ENCODE measurements at places on chromosomes 7 and 10.

DNA sequence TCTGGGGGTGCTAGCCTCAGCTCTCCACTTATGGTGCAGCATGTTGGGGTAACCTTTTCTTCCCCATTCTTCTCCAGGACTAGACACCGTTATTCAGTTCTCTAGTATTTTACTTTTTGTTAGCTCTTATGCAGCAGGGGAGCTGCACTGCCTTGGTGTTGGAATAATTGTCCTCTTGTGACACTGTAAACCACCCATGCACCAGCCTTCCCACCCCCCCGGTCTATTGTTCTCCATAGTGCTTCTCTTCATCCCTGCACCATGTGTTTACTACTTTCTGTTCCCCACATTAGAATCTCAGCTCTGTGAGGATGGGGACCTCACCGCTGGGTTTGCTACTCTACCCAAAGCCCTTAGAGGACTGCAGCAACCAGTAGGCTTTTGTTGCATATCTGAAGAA lies 230.7 kb downstream of the RPS24 start:
- no peak for DNase-seq

- no peak for DNase-seq
Measured at GRCh38 chr10:58269782-58270290, 874 bp downstream of the CISD1 start.

DNA sequence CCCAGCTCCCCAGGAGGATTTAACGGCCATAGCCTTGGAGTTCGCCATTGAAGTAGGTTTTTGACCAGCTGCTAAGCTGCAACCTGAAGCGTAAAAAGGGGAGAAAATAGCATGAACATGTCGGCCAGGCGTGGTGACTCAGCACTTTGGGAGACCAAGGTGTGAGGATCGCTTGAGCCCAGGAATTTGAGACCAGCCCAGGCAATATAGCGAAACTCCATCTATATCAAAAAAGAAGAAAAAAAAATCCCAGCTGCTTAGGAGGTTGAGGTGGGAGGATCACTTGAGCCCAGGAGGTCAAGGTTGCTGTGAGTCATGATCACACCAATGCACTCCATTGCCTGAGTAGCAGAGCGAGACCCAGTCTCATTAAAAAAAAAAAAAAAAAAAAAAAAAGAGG lies 32.2 kb upstream of the MCU start:
- no peak for DNase-seq

DNA sequence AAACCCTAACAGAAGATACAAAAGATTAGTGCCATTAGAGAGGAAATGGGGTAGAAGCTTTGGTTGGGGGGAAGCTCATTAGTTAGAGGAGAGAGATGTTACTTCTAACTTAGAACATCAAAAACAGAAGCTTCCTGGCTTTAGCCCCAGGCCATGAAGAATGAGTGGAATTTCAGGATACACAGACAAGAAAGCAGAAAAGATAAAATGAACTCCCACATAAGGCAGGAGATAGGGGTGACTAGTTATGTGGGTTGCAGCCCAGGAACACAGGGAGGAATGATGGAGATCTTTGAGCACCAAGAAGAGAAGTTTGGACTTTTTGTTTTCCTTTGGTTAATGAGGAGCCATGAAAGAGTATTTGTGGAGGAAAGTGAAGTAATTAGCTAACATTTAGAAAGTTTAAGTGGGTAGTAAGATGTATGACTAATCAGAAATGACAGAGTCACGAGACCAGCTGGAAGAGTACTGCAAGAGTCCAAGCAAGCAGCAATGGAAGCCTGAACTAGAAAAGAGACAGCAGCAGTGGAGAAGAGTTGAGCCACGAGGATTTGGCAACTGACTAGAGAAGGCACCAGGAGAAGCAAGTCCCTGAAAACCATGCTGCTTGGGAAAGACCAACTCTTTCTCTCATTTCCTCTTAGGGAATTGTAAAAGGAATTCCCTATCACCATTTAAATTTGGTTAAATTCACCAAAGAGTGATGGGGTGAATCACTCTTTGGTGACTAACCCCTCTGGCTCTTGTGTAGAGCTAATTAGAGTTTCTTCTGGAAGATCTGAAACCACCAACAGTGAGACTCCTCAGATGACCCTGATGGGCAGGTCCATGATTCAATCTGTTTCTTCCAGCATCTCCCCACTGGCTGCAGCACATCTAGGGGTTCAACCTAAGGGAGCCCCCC lies 131.9 kb downstream of the KCNMA1 start:
- DNase-seq = peak; percentile 76

- no peak for DNase-seq
Measured at GRCh38 chr10:132762267-132762666, 23.7 kb downstream of the NKX6-2 start.

- no peak for DNase-seq
Measured at GRCh38 chr7:66696774-66697191, 43.8 kb upstream of the RABGEF1 start.

DNA sequence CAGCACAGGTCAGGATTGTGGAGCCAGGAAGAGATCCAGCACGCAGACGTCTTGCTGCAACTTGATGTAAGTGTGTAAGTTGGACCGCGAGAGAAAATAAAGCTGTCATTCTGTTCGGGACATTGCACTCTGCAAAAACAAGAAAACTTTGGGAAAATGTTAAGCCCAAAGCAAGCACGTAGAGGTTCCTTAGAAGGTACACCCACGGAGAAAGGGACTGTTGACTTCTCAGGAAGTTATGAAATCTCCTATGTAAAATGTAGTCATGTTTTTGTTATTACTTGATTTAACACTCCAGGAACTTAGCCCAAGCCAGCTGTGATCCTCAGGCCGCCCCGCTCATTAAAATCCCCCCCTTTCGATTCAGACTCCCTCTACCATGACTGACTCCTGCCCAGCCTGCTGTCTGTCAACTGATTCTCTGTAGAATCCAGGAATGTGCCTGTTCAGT lies 196.1 kb upstream of the TCF7L2 start:
- no peak for DNase-seq

DNA sequence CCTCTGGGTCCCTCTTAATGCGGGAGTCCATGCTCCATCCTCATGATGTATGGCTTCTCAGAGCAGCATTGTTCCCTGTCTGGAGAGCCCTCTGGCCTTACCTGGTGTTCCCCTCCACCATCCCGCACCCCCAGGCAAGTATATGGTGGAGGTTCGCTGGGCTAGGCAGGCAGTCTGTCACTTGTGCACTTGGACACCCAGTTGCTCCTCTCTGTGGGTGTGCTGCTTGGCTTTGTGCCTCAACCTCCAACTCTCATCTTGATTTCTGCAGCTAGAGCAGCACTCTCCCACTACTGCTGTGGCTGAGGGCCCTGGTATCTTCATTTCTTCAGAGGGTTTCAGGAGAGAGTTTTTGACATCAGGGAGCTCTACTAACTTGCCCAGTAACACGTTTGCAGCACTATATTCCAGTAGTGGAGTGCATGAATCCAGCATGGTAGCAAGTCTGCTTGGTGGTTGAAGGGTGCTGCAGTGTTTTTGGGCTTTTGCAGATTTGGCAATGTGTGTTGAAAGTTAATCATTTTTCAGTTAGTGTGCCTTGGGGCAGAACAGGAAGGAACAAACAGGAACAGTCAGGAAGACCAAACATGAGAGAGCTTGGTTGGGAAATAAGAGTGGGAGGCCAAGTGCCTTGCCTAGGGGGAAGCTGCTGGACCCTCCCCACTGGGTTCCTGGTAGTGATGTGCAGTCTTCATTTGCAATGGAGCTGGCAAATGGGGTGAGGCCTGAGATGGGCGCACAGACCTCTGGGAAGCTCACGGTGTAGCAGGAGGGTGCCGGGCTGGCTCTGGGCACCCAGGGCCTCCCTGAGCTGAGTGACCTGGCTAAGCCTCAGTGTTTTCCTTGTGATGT lies 37.4 kb downstream of the TSPAN14 start:
- DNase-seq = no peak

- no peak for DNase-seq
Measured at GRCh38 chr7:45594745-45595535, 20.8 kb downstream of the ADCY1 start.

DNA sequence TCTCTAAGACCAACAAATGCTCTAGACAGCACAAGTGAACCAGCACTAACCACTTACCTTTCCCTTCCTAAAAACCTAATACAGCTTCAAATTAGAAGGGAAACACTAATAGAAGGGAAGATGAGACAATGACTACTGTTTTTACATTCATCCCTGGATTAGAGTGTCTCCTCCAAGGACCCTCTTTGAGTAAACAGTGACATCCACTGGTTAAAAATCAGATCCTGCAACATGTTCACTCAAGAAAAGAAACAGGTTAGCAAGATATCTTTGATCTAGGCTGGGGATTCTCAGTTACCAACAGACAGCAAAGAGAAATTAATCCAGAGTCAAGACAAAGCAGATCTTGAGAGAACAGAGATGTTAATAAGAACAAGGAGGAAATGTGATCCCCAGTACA lies 177.7 kb upstream of the GHITM start:
- no peak for DNase-seq

- no peak for DNase-seq
Measured at GRCh38 chr10:13892871-13893270, 306.1 kb downstream of the PRPF18 start.

DNA sequence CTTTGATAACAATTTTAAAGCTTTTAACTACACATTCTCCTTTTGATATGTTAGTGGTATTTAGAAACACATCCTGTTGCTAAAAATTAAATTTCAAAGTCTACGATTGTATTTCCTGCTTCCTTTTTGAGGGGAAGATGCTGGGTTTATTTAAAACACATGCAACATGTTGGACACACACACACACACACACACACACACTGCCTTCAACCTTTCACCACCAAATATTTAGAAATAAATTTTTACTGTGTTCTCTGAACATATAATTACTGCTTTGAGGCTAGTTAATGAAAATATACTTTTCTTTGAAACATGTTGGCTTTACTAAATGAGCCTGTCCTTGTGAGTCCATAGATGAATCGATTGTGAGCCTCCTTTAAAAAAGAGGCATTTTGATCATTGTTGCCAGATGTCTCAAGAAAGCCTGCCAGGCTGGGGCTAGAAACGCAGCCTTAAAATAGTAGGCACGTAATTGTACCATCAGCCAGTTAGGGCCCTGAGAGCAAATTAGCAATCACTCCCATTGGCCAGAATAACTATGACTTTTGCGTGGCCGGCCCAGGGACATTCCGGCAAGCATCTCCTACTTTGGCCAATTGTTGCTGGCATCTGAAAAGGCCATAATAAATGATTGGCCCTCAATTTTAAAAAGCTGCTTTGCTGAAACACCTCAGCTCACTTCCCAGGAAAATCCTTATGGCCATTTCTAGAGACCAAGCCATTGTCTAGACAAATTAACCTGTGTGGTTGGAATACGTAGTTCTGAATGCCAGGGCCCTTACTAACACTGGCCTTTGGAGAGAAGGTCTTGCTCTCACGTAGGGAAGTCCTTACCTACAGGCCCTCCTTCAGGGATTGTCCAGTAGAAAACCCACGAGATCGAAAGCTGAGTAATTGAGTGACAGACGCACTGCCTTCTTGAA lies 9.9 kb upstream of the TEX36 start:
- peak; percentile 56 for DNase-seq

DNA sequence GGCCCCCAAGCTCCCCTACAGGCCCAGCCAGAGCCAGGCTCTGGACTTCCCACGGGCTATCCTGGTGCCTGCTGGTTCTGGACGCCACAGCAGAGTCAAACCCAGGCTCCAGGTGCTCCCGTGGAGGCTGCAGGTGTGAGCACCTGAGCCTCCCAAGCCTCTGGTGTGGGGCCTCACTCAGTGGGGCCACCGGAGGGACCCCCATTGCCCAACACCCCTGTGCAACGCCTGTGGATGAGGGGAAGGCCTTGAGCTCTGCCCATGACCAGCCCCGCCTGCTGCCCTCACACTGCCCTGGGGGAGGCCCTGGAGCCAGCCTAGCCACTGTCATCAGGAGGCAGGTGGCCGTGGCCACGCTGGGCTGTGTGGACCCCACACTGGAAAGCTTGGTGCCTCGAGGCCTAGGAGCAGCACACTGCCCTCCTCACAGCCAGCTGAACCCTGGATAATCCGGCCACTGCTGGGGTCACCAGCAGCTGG lies 229.3 kb downstream of the MAD1L1 start:
- no peak for DNase-seq

GRCh38 chr7:5217396-5217795 lies 27.4 kb downstream of the WIPI2 start:
- no peak for DNase-seq

DNA sequence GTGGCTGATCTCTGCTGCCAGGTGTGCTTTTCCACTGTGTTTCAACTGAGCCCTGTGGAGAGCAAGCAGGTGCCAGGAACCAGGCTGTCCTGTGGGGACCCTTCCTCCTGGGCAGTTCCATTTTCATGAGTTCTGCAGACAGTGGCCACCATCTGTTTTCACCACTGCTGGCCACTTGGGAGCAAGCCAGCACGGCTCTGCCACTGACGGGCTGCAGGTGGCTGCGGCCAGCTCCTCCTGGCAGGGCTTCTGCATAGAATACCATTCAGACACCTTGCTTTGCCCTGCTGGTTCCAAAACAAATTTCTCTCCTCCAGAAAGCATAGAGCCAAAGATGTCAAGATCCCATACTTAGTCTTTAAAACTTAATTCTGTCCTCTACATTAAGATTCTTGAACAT lies 48.3 kb downstream of the LANCL2 start:
- no peak for DNase-seq

- DNase-seq = no peak
Measured at GRCh38 chr7:112421666-112422486, 28.4 kb upstream of the IFRD1 start.

DNA sequence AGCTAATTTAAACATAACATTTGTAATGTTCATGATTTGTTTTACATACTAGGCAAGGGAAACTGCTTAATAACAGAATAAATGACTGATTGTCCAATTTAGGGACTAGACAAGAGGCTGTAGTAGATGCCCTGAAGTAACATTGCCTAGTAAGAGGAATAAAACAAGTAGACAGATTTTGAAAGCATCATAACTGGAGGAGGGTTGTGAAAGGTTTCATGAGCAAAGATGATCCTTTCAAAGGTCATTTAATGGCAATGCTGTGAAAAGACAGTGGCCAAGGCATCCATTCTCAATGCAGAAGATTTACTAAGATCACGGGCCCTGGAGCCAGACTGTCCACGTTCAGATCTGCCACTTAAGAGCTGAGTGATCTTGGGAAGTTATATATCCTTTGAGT lies 44.8 kb upstream of the HHEX start:
- DNase-seq = no peak

DNA sequence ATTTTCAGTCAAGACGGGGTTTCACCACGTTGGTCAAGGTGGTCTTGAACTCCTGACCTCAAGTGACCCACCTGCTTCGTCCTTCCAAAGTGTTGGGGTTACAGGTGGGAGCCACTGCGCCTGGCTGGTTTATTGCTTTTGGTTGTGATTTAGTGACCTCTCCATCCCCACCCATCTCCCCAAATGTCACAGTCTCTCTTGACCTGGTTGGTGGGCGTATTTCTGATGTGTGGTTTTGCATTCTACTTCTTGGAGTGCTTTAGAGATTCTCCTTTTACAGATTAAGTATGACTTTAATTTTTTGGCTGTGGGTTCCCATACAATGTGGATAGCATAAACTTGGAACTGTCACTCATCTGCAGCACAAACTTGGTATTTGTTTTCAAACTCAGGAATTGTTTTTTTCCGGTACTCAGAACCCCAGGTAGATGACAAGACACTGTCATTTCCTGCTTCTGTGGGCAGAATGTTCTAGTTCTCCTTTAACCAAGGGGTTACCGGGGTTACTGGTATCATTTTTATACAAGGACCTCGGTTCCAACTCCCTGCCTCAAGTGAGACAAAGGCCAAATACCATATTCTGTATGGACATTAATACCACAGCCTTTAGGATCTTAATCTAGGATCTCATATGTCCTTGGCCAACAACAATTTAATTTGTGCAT lies 50.5 kb downstream of the MRC1 start:
- no peak for DNase-seq

All from AG08396 (cell line).